ENCODE measurements at places on chromosomes 4 and X.

DNA sequence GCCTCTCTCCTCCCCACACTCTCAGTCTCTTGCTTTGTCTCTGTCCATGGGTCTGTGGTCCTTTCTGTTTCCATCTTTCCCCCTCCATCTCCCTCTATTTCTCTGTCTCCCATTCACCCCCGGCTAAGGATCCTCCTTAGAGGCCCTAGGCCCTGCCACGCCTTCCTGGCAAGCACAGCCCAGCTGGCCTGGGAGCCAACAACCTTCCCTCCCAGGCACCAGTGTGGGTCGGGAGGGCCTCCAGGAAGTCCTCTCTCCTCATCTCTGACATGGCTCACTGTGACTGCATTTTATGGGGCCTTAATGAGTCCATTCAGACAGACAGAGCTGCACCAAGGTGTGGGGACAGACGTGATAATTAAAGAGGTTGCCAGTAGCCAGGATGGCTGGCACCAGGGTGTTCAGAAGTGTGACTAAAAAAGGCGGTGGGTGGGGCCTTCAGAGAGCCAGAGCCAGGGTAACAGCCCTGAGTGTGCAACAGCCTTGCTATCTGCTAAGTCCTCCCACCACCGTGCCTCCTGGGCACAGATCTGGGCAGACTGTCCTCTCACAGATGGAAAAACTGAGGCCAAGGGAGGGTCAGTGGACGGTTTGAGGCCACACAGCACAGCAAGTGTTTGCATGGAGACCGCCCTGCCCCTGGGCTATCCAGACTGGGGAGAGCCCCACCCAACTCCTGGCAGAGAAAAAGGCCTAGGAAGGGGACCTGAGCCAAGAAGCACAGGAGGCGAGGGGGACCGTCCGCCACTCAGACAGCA lies 31.5 kb downstream of the BLOC1S4 start:
- DNase-seq, result no peak

DNA sequence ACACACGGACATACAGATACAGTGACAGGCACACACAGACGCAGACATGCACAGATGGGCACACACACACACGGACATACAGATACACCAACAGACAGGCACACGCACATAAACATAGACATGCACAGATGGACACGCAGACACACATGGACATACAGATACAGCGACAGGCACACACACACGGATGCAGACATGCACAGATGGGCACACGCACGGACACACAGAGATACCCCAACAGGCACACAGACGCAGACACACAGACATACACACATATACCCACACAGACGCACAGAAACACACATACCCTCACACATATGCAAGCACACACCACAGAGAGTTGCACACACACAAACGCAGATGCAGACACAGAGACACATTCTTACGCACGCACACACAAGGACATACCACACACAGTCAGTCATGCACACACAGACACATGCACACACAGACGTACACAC lies 24.4 kb upstream of the SLC25A6 start:
- no peak for DNase-seq

DNA sequence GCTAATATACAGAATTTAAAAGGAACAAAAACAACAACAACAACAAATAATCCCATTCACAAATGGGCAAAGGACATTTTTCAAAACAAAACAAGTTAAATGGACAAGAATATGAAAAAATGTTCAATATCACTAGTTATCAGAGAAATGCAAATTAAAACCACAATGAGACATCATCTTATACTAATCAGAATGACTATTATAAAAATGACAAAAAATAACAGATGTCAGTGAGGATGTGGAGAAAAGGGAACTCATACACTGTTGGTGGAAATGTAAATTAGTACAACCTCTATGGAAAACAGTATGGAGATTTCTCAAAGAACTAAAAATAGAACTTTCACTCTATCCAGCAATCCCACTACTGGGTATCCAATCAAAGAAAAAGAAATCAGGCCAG lies 92.6 kb downstream of the KIT start:
- DNase-seq, result no peak

- DNase-seq, result no peak
Measured at GRCh38 chr4:42673082-42673425, 16.1 kb upstream of the ATP8A1 start.

DNA sequence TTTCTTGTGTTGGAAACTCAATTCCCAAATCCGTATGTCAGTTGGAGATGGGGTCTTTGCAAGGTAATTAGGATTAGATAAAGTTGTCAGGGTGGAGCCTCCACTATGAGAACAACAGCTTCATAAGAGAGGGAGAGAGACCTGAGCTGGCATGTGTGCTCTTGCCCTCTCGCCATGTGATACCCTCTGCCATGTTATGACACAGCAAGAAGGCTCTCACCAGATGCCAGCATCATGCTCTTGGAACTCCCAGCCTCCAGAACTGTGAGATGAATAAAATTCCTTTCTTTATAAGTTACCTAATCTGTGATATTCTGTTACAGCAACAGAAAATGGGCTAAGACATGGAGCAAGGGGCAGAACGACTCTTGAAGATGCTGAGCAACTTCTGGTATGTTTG lies 201.9 kb upstream of the BOD1L1 start:
- no peak for DNase-seq

- DNase-seq, result no peak
Measured at GRCh38 chr4:38920186-38920585, 52.6 kb downstream of the FAM114A1 start.

GRCh38 chr4:109094056-109094455 lies 208.4 kb downstream of the COL25A1 start:
- no peak for DNase-seq

- DNase-seq, result no peak
Measured at GRCh38 chr4:5795580-5795979, 84.6 kb downstream of the EVC start.

- DNase-seq, result no peak
Measured at GRCh38 chrX:1589356-1590130, 1.9 kb upstream of the AKAP17A start.

Measured in activated CD4-positive, alpha-beta T cell treated with anti-CD3 and anti-CD28 coated beads for 4 hours (primary cell).